ENCODE measurements at places on chromosomes 2 and 18.

DNA sequence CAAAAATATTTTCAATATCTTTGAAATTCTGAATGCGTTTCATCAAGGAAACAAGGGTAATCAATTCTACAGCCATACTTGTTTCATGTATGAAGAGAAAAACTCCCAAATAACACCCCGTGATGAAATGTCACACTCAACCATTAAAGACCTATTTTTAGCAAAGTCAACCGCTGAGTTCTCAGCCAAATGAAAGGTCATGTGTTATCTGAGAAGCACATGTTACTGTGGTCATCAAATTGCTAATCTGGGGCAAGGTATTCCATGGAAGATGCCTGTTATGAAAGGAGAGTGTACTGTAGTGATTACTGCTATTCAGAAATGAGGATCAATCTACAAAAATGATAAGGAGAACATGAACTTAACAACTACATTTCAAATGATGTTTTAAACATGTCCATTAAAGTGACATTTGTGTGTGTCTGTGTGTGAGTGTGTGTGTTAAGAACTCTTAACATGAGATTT lies 126.7 kb downstream of the BCL2 start:
- no peak for DNase-seq

- no peak for DNase-seq
Observed at GRCh38 chr2:152304836-152305235, 30.1 kb upstream of the FMNL2 start.

GRCh38 chr2:135863233-135863632 lies 13.0 kb downstream of the MCM6 start:
- DNase-seq, result no peak

DNA sequence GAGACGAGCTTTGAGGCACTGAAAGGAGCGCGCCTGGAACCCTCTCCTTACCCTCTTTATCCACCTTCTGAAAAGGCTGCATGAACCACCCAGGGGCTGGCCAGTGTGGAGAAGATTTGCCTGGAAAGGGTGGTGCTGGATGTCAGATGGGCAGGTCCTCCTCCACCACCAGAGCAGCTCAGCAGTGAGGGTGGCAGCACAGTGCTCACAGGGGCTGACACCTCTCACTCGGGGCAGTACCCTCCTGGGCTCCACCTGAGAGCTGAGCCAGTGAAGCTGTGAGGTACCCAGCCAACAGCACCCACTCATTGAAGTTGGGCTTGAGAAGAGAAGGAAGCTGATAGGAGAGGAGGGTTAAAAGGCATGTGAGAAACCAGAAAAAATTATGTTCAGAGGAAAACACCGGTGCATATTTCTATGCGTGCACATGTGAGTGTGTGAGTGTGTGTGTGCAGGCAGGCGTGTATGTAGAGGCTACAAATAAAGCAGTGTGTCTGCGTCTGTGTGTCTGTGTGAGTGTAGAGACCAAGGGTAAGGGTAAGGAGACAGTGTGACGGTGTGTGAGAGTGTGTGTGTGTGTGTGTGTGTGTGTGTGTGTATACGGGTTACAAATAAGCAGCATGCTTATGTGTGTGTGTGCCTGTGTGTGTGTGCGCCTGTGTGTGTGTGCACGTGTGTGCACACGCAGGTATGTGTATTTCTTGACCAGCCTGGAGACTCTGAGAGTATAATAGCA lies 40.7 kb downstream of the TEX44 start:
- DNase-seq, result no peak

GRCh38 chr18:63889626-63890025 lies 2.1 kb downstream of the SERPINB2 start:
- DNase-seq, result no peak

- no peak for DNase-seq
Observed at GRCh38 chr2:201973305-201973928, 60.2 kb upstream of the FZD7 start.

- no peak for DNase-seq
Observed at GRCh38 chr2:235914756-235915155, 253.4 kb downstream of the GBX2 start.

DNA sequence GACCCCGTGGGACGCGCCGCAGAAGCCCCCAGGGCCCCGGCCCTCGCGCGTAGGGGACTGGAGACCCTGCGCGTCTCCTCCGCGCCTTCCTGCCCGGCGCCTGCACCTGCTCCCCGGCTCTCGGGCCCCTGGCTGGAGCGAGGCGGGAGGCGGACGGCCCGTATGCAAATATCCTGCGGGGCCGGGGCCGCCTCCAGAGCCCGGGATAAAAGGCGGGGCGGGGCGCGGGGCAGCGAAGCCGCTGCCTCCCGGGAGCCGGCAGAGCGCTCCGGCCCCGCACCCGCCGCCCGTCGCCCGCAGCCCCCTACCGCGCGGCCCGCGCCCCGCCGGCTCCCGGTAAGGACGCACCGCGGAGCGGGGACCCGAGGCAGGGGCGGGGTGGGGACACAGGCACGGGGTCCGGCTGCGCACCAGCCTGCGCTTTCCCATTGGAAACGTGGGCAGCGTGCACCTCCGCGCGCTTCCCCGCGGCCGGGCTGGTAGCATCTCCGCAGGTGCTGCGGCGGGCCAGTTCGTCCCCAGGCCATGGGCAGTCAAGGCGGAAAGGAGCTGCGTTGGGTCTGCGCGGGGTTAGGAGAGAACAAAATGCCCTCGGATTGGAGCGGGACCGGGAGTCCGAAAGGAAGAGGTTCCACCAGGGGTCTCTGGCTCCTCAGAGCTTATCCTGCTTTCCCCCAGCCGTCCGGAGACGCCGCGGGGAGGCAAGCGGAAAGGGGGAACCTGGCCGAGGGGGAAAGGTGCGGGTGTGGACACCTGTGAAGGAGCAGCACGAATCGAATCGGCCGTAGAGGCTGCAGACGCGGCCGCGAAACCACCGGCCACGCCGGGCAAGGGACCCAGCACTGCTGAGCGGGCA lies at the start of gene ATP6V1C2:
Gene ATP6V1C2 (plus strand): TSS at position 235 of the 856 bp plus-strand sequence. CDS start 1,220 bp downstream, outside the sequence.
- no peak for DNase-seq

DNA sequence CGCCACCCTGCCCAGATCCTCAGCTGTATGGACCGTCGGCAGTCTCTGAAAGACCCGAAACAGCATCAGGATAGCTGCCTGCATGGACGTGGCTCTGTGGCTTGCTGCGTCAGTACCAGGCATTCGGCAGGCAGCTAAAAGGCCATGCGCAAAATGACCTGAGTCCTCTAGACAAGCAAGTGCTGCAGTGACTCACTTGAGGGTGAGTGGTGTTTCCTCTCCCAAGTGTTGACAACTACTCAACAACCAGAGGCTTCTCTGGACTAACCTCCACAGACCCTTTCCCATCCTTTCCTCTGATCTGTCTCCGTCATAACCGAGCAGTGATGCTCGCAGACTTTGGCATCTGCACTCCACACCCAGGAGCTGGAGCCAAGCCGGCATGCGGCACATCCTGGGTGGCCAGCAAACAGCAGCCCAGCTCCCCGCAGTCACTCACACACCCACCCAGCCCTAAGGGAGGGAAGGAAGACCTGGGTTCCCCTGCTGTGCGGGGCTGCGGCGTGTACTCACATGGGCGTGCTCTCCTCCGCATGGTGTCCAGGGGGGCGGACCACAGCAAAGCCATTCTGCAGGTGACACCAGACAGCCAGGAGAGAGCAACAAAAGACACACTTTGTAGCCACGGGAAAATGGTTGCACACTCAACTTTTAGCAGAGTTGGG lies 239.3 kb downstream of the TWIST2 start:
- no peak for DNase-seq

- DNase-seq, result no peak
Observed at GRCh38 chr2:43984533-43984932, 11.3 kb downstream of the LRPPRC start.

DNA sequence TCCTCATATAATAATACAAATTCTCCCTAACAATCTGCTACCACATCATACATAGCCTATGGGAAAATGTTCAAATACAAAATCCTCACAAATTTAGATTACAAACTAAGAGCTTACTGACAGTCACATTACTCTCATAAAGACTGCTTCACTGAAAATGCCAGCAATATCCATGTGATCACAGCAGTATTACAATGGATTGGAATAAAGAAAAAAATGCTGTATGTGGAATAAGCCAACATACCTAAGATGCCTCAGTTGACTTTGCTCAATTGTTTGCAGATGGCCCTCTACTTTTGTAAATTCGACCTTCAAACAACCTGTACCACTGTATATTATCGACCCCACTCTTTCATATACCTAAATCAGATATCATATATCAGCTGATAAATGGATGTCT lies 88.7 kb downstream of the DYM start:
- no peak for DNase-seq

GRCh38 chr18:6857300-6857699 lies 127.8 kb downstream of the ARHGAP28 start:
- no peak for DNase-seq

DNA sequence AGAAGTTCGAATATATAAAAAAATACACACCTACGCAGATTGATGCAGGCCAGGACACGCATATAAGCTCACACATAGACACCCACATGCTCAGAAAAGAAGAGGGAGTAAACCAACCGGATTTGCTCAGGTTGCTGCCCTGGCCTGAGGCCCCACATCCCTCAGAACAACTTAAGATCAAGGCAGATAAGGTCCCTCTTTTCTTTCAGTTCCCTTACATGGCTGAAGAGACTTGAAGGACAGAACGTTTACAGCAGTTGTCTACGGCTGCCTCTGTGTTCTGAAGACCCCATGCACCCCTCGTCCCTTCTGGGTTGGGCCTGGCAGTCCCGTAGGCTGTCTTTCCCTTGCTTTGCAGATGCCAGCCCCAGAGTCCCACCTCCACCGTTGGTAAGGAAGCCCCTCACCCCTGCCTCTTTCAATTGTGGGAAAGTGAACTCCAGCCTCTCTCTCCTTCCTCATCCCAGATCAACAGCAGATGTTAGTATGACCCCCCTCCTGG lies 4.3 kb upstream of the NAGK start:
- DNase-seq, result no peak

- no peak for DNase-seq
Observed at GRCh38 chr2:86593266-86593665, 30.0 kb upstream of the CHMP3 start.

DNA sequence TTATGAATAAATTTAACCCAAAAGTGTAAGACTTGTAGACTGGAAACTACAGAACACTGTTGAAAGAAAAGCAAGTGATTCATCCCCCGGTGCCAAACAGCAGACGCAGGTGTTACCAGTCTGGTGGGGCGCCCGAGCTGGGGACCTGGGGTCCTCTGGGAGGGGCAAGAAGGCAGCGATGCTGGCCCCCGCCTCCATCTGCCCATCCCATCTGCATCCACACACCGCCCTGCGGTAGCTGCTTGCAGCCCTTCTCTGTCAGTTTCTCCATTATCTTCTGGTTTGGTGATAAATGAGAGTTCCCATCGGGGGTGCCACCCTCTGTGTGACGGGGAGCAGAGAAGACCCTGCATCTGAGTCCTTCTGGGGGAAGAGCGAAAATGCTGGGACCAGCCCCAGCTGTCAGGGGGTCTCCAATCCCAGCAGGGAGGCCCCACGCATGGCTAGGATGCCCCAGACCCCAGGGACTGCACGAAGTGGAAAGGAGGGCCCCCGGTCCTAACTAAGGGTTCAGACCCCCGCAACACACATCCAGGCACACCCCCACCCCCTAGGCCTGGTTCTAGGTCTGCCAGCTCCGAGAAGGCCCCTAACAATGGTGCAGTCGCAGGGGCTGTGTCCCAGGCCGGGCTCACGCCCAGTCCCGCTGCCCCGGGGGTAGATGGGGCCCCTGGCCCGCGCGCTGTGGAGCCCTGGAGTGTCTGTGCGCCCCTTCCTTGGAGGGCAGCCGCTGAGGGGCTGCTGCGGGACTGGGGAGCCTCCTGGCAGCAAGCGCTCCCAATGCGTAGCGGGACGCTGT lies 686 bp upstream of the RGPD8 start:
- DNase-seq, result no peak

DNA sequence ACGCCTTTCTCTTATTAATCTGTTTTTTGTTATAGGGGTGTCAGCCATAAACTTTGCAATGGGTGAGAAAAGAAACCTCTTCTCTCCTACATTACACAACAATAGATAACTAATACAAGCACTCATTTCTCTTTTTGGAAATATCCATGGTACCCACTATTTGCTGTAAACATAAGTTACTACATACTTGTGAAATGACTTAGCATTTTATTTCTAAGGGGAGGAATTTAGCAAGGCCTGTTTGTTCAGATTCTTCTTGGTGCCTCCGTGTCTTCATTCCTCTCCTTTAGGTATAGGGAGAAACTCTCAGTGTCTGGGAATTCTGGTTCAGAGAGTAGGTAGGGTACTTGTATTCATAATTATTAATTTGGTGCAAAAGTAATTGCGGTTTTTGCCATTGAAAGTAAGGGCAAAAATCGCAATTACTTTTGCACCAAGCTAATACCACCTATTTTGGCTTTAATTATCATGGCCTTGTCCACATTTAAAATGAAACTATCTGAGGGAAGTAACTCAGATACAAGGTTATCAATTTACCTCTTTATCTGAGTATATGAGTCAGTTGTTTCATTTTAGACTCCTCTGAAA lies 134.8 kb downstream of the MREG start:
- no peak for DNase-seq

DNA sequence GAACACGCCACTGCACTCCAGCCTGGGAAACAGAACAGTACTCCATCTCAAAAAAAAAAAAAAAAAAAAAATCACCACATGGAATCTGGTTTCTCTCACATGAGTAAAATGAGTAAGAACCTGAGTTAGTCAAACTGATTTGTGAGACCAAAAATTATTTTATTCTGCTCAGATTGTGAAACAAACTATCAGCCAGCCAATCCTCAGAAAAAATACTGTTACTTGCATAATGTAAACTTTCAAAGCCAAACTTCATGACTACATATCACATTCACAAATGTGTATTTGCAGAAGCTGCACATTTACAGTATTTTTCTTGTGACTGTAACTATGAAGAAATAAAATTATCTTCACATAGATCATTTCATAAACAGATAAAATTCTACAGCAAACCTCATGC lies 23.2 kb downstream of the SUMO1 start:
- no peak for DNase-seq

DNA sequence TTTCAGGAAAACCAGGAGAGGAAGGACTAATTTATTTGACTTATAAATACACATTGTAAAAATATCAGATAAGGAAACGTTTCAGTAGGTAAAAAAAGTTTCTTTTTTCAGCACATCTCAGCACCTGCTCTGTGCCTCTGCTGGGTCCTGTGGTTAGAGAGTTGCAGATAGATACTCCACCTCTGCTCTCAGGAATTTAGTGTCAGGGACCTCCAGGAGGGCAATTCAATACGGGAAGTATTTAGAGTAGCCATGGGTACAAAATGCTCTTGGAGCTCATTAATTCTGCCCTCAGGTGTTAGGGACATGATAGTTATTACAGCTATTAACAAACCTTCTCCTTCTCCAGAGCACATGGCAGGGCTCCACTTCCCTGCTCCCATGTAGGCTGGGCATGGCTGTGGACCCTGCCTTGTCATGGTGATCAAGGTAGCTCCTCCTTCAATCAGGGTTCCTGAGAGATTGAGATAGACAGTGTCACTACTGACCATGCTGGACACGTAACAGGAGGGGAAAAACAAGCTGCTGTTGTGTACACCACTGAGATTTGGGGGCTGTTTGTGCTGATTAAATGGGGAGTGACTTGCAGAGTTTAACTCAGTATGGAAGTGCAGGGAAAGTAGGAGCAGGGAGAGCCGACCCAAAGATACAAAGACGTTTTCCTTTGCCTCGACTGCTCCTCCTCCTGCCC lies 185.6 kb upstream of the COPS8 start:
- DNase-seq, result no peak

Data from SHP77 (cell line).